Activated CD8-positive, alpha-beta T cell treated with anti-CD3 and anti-CD28 coated beads, Interleukin-2, amount 10 ng/mL, durations not matched to agents 7 days and 5 days (primary cell): ENCODE measurements at places on chromosomes 12 and 14. TPM values are rescaled to one million over a fixed set of nuclear protein-coding genes. Genes with fewer than 3 reads are reported as not detected.
A peak's percentile ranks its signal among the peaks of the same experiment; 100 is the strongest.

- peak overlapping the region; percentile 80 for H3K27ac ChIP-seq
- no peaks in the 10 kb centered on the region for H3K27me3 ChIP-seq
- no peak for DNase-seq
- peaks cover 29% of the 10 kb centered on the region for H3K36me3 ChIP-seq
- peak overlapping the region; percentile 17 for H3K4me3 ChIP-seq
- H3K4me1 ChIP-seq: peaks cover 36% of the 10 kb centered on the region
Observed at GRCh38 chr12:697481-697880, 34.2 kb upstream of the NINJ2 start.

The CACNA2D4 gene
- total RNA-seq: 6.8 TPM

The NR4A1 gene
- 4.3 TPM for total RNA-seq

DNA sequence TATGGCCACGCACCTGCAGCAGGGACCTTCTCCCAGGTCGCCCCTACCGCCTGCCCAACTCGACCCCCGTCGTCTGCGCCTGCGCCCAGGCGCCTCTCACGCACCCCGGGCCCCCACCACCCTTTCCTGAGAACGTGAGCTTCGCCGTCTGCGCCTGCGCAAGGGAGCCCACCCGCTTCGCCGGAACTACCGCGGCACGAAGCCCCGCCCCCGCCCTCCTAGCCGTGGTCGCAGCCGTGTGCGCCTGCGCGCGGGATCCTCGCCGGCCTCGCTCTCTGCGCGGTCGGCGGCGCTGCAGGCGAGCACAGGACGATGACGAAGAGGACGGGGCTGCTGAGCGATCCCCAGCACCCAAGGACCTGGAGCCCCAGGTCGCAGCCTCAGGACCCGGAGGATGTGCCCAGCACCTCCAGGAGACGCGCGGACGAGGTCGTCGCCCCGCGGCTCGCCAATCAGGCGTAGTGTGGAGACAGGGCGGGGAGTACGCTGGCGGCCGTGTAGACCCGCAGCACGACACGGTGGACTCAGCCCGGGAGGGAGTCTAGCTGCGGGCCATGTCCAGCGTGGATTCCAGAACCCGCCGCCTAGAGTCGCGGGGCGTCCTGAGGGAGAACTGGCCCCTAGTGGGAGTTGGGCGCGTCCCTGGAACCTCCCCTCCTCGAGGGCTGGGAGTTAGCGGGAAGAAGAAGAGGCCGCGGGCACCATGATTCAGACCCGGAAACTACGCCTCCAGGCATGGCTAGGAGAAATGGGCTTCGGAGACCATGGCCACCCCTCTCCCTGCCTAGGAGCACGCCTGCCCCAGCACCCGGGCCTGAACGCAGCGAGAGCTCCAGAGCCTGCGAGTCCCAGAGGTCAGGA lies 1120.8 kb upstream of the TMEM132C start:
- H3K36me3 ChIP-seq: no peaks in the 10 kb centered on the region
- peak overlapping the region; percentile 25 for H3K27ac ChIP-seq

DNA sequence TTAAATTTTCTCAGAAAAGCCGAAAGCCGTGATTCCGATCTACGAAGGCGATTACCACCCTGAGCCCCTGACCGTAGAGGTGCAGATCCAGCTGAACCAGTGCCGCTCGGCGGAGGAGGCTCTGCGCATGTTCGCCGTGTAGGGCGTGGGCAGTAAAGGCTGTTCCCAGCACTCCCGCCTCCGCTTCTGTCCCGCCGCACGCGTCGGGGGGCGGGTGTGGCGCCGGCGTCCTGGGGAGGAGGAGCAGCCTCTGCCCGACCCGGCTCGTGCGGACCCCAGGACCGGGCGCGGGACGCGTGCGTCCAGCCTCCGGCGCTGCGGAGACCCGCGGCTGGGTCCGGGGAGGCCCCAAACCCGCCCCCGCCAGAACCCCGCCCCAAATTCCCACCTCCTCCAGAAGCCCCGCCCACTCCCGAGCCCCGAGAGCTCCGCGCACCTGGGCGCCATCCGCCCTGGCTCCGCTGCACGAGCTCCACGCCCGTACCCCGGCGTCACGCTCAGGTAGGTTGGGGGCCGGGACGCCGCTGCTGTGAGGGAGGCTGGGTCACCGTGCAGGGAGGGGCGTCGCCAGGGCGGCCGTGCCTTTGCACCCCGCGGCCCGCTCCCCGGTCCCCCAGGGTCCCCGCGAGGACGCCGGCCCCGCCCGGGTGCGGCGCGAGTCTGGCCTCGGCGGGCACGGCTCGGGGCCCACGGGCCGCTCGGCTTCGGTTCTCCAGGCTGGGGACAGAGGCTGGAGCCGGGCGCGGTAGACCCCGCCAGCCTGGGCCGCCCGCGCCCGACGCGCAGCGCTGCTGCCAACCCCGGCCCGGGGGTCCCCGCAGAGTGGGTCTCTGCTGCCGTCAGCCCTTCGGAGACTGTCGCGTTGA lies at the start of gene B3GNT4:
TSS of gene B3GNT4 (plus strand) at position 409 of the 866 bp plus-strand sequence. CDS start 910 bp downstream, outside the sequence.
- peak within 1 kb of the TSS; percentile 77 for H3K4me3 ChIP-seq
- peaks cover 10% of the 10 kb centered on the region for H3K36me3 ChIP-seq
- DNase-seq: peak; percentile 70
- H3K4me1 ChIP-seq: peaks cover 15% of the 10 kb centered on the region

- no peaks in the 10 kb centered on the region for H3K27me3 ChIP-seq
- peak; percentile 54 for DNase-seq
- peaks cover 53% of the 10 kb centered on the region for H3K36me3 ChIP-seq
- peaks cover 33% of the 10 kb centered on the region for H3K4me1 ChIP-seq
Observed at GRCh38 chr12:122527478-122527944, 462 bp downstream of the KNTC1 start.

- no peaks in the 10 kb centered on the region for H3K36me3 ChIP-seq
- H3K27ac ChIP-seq: no peak overlapping the region
- no peak for DNase-seq
- no peaks in the 10 kb centered on the region for H3K4me1 ChIP-seq
- H3K27me3 ChIP-seq: peaks cover 13% of the 10 kb centered on the region
- H3K4me3 ChIP-seq: no peak overlapping the region
Observed at GRCh38 chr12:52969828-52970569, 21.1 kb downstream of the KRT18 start.

The PPP2R5C gene
- 218 TPM for total RNA-seq
